ENCODE measurements at places on chromosomes 6 and 20.

DNA sequence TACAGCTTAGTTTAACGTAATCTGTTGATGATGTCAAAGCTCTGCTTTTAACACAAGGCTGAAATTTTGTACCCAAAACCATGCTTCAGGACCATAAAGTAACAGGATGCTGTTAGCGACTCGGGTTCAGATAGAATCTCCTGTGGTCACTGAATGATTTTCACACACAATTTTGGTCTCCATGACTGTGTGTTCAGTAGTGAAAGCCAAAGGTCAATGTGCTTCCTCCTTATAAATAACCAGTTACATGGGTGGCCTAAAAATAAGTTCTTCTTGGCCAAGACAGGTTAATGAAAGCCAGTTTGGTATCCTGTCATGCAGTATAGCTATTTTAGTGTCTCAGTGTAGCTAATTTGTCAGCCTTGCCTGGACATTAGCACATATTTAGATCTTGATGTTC is 19.1 kb upstream of the LOC128125822 start:
- no peak for DNase-seq

DNA sequence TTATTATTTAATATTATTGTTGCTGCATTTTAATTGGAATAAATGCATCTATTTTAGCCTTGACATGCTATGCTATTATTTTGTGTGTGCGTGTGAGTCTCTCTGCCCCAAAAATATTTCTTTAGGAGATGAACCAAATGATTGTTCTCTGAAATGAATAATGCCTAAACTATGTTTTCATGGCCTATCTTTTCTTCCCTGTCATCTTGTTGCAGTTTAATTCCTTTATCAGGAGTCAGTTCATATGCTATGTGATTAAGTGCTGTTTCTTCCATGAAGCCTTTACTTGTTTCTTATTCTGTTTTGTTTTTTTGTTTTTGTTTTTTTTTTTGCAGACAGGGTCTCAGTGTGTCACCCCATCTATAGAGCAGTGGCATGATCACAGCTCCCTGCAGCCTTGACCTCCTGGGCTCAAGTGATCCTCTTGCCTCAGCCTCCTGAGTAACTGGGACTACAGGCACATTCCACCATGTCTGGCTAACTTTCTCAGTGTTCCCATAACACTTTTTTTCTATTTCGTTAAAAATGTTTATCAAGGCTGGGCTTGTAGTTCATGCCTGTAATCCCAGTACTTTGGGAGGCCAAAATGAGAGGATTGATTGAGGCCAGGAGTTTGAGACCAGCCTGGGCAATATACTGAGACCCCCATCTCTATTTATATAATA is 25.7 kb downstream of the TPX2 start:
- DNase-seq, result no peak

GRCh38 chr6:79230149-79230548 is 4.3 kb downstream of the HMGN3 start:
- no peak for DNase-seq

DNA sequence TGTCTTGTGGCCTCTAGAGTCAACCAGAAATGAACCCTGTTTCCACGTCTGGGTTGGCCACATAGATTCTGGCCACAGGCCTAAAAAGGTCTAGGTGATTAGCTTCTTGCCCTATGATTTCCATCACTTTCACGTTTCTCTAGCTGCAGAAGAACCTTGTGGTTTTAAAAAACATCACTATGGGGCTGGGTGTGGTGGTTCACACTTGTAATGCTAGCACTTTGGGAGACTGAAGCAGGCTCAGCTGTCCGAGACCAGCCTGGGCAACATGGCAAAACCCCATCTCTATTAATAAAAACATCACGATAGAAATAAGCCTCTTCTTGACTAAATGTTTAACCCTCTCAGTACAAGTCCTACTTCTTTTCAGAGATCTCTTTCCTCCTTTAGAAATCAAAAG is 27.6 kb downstream of the POLR1C start:
- DNase-seq, result no peak

DNA sequence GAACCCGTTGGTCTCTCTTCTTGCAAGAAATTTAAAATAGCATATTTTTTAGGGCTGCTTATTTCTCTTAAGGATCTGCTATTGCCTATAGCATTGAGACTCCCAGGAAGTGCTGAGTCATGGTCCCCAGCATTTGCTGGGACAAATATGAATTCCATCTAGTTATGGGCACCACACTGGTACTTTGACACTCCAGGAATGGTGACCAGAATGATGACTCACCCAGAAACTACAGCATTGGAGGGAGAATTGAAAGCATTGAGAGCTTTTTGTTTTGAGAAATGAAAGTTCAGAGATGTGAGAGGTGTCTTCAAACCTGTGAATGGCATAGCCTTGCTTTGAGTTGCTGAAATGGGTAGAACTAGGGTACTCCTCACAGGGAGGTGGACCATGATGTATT is 699.7 kb downstream of the DHX35 start:
- no peak for DNase-seq

DNA sequence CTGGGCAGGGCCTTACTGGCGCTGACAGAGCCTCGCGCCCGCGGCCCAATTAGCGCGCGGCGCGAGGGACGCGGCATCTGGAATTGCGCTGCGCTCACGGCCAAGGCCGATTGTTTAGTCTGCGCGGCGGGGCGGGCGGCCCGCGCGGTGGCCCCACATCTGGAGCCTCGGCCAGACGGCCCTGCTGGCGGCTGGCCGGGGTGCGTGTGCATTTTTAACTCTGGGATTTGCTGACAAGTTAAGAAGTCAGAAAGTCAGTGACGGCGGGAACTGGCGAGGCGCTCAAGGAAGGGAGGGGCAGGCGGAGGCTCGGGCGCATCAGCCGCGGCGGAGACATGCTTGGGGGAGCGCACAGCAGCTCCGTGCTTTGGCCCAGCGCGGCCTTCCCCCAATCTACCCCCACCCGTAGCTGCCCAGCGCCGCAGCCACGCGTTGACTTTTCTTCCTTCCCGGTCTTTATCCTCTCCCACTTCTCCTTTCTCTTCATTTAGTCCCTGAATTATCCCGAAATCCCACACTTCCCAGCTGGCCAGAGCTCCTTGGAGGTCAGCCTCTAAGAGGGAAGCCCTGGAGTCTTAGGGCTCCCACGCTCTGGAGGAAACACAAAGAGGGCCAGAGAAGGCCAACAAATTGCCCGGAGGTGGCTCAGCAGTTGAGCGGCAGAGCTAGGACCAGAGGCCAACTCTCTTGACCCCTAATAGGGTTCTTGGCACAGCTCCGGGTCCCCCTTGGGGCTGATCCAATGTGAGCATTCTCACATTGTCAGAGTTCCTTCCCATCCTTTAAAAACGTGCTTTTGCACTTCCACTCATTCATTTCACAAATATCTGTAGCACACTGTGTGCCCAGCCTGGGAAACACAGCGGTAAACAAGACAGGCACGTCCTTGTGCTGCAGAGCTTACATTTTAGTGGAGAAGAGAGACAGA is 40.8 kb upstream of the FOXP4 start:
- DNase-seq, result no peak

DNA sequence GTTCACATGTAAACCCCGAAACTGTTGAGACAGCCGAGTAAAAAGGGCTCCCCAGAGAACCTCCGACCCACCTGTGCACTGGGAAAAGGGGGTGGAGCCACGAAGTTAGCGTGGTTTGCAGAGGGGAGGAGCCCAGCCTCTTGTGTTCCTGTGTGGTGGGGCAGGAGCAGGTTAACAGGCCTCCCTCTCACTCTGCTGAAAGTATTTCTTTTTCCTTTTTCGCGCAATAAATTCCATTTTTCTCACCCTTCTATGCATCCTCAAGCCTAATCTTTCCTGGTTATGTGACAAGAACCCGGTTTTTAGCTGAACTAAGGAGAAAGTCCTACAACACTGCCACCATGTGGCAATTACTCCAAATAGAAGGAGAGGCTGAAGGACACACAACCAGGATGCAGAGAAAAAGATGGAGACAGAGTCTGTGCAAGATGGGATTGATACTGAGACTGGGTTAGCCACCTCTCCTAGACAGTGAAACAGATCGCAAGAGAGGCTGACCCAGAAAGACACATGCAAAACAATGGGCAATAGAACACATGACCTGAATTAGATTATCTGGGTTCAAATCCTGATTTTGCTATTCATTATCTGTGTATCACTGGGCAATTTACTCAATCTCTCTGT is 168.7 kb upstream of the PRSS16 start:
- DNase-seq, result peak; percentile 45

DNA sequence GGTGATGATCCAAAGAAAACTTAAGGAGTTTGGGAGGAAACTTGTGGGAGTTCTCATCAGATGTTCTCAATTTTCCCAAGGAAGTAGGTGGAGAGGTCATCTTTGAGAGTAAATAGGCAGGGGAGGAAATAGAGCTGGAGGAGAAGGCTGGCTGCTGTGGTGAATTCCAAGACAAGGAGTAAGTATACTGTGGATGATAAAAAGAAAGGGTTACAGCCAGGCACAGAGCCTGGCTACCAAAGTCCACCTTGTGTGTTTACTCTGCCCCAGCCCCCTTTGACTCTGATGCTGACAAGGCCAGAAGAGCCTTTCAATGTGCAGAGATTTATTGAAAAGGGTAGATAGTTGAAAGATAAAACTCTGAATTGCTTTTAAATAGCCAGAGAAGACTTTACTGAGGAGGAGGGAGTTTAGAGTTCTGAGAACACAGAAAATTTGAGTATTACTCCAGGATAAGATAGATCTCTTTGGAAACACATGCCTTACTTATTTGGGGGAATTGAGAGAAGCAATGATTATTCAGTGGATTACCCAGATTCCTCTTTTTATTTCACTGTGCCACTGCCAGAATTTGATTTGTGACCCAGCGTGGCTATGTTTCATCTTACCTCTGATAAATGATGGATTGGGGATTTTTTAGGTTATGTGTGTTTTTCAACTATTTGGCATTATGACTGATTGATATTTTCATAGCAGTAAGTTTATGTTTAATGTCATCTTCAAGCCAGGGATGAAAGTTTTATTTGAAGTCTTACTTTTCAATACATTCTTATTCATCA is 182.6 kb upstream of the JAG1 start:
- DNase-seq, result no peak

- no peak for DNase-seq
These were observed 49.6 kb upstream of the CCDC28A start for GRCh38 chr6:138724015-138724414.

- no peak for DNase-seq
These were observed 233.8 kb upstream of the SUPT3H start for GRCh38 chr6:45611491-45611890.

GRCh38 chr6:43814111-43814510 is 44.1 kb downstream of the VEGFA start:
- no peak for DNase-seq

- DNase-seq, result no peak
These were observed 27.9 kb downstream of the FOXO3 start for GRCh38 chr6:108588586-108588985.

- DNase-seq, result no peak
These were observed 49.7 kb upstream of the ELOVL5 start for GRCh38 chr6:53398247-53399026.

- no peak for DNase-seq
These were observed 125.4 kb downstream of the FYN start for GRCh38 chr6:111747829-111748228.

- DNase-seq, result no peak
These were observed 129.9 kb downstream of the MRPL14 start for GRCh38 chr6:43997345-43997677.

- no peak for DNase-seq
These were observed 26.1 kb upstream of the UBE2J1 start for GRCh38 chr6:89378628-89379027.

DNA sequence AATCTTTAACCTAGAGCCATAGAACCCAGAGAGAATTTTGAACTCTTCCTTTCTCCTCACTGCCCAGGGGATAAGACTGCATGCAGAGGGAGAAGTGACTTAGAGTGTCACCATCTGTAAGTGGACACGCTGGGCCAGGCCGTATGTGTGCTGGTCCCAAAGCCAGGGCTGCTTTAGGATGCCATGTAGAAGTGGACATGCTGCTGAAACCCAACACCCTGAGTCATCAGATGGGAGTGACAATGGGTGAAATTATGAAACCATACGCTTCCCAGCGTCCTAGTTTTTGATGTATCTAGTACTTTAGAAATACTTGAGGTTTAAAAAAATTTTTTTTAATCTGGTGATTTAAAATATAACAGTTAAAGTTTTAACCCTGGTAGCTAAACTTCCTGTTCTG is 191.1 kb downstream of the FNDC1 start:
- DNase-seq, result no peak

DNA sequence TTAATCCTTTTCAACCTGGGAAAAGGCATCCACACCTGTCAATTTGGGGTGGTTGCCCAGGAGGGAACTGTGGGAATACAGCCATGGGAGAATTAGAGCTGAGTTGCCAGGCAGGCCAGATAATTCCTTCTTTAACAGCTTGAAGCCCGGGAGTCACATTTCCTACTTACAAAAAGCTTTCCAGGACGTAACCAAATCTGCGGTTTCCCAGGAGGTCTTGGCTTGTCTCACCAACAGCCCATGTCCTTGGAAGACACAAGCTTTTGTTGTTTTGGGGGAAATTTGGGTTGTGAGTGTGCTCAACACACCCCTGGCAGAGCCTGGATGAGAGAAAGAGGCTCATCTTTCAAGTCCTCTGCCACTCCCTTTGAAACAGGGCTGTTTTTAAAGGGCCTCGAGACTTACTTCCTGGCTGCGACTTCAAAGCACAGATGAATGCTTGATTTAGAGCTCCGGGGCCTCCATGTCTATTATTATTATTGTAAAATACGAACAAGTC is 465.9 kb upstream of the BTBD3 start:
- DNase-seq, result peak; percentile 86

DNA sequence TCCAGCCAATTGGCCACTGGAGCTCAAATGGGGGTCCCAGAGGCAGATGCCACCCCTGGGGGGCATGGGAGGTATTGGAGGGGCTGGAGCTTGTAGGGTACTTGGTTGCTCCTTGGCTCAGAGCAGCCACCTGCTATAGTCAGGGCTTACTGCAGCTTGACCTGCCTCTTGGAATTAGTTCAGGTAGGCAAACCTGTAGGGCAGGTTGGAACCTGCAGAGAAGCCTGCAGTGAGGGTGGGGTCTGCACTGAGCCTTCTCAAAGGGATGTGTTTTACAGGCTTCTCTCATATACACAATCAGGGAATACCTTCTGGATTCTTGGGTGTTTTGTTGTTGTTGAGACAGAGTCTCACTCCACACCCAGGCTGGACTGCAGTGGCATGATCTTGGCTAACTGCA is 94.2 kb upstream of the MYL9 start:
- no peak for DNase-seq

DNA sequence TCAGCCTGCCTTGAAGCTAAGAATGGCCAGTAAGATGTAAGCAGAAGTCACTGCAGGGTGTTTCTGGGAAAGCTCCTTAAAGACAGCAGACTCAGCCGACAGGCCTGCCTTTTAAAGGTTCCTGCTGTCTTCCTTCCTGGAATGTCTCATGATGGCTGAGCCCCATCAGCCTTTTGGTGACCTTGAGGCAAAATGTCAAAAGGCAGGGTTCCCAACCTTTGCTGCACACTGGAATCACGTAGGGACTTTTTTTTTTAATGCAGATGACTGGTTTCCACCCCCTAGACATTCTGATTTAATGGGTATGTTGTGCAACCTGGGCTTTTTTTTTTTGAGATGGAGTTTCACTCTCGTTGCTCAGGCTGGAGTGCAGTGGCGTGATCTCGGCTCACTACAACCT is 11.6 kb downstream of the MDGA1 start:
- DNase-seq, result no peak

GRCh38 chr20:15575255-15575654 is 998.0 kb downstream of the KIF16B start:
- DNase-seq, result no peak

Data from NCI-H446 (cell line).